ENCODE measurements at places on chromosomes 16 and 17. TPM values are rescaled to one million over a fixed set of nuclear protein-coding genes. Genes with fewer than 3 reads are reported as not detected.

Gene PLD6
- 5.2 TPM for total RNA-seq

Gene PIRT
- not detected for total RNA-seq

Gene NOXO1
- not detected for total RNA-seq

Gene KRT24
- total RNA-seq, result not detected

Gene KRTAP16-1
- total RNA-seq, result not detected

Gene NT5C
- total RNA-seq, result 62.7 TPM

Gene GINS2
- 20.5 TPM for total RNA-seq

Gene CBFA2T3
- total RNA-seq, result not detected

Gene CNGB1
- total RNA-seq, result not detected

Gene PRRT2
- not detected for total RNA-seq

Gene WIPI1
- 50.2 TPM for total RNA-seq

Data from mammary microvascular endothelial cell (primary cell).